Naive B cell (primary cell): ENCODE measurements at places on chromosomes 13 and 19. TPM values are rescaled to one million over a fixed set of nuclear protein-coding genes. Genes with fewer than 3 reads are reported as not detected.

DNA sequence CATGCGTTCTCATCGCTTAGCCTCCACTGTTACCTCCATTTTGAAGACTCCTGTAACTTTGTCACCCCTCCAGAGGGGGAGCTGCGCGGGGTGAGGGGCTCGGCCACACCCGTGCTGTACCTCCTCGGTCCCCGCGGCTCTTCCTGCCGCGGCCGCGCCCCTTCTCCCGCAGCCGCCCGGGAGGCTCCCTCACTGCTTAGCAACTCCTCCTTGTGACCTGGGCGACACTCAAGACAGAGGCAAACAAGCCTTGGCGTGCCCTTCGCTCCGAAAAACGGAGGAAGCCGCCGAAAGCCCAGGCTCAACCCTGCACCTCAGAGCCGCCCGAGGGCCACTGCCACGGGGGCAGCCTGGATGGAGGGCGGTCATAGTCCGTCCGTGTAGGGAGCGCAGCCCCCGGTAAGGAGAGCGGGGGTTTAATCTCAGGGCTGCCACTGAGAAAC lies 494.3 kb downstream of the FOXO1 start:
- no peak for DNase-seq
- peaks cover 10% of the 10 kb centered on the region for H3K4me1 ChIP-seq
- H3K27me3 ChIP-seq = peaks cover 32% of the 10 kb centered on the region
- H3K36me3 ChIP-seq = no peaks in the 10 kb centered on the region
- H3K27ac ChIP-seq = no peak overlapping the region
- H3K4me3 ChIP-seq = peak overlapping the region; percentile 20

DNA sequence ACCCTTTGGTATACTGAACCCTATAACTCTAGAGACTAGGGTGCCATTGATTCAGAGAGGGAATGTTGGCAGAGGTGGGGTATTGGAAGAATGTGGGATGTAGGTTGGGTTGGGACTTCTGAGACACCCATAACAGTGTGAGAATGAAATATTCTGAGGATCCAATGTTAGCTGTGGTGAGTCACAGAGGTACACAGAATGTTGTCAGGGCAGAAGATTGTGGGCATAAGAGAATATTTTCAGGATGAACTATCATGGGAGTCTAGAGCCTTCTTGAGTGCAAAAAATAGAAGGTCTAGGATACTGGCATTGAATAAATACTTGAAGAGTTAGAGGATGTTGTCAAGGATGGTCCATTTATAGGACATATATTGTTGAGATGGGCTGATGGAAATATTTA lies 9.0 kb downstream of the KLK13 start:
- no peak overlapping the region for H3K27ac ChIP-seq
- H3K4me1 ChIP-seq = no peaks in the 10 kb centered on the region
- DNase-seq = no peak
- H3K36me3 ChIP-seq = no peaks in the 10 kb centered on the region
- peaks cover 50% of the 10 kb centered on the region for H3K27me3 ChIP-seq

GRCh38 chr13:113804703-113805430 lies 45.8 kb downstream of the TMEM255B start:
- H3K27me3 ChIP-seq = peaks cover 6% of the 10 kb centered on the region
- H3K36me3 ChIP-seq = peaks cover 10% of the 10 kb centered on the region
- no peaks in the 10 kb centered on the region for H3K4me1 ChIP-seq
- no peak overlapping the region for H3K27ac ChIP-seq
- no peak overlapping the region for H3K4me3 ChIP-seq

DNA sequence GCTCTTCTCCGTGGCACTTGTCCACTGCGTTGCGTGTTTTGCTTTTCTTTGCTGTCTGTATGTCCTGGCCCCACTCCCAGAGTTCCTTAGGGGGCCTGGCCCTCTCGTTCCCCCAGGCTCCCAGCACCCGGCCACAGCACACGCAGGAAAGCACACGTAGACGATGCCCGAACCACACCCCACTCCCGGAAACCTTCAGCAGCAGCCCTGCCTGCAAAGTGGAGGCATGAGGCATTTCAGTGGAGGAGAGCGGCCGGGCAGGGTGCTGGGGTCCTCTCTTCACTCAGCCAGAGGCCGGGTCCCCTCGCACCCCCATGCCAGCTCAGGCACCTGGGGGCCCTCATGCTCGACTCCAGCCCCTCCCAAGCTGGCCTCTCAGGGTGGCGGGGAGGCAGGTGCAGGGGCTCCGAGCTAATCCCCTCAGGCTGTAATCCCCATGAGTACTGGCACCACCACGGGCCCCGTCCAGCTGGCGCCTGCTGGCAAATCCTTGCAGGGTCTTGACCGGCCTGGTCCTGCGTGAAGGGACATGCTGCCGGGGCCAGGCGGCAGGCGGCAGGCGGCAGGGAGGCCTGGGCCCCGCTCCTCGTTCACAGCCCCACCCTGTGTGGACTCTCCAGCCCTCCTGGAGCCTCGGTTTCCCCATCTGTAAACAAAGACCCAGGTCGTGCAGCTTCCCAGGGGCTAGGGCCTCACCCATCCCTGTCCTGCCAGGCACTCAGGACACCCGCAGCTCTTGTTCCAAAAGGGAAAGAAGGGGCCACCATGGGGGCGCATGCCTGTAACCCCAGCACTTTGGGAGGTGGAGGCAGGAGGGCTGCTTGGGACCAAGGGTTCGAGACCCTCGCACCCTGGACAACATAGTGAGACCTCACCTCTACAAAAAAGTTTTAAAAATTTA lies 7.0 kb downstream of the PIP5K1C start:
- no peak overlapping the region for H3K4me3 ChIP-seq
- no peak overlapping the region for H3K27ac ChIP-seq
- no peaks in the 10 kb centered on the region for H3K27me3 ChIP-seq
- no peaks in the 10 kb centered on the region for H3K36me3 ChIP-seq

The ZNF813 gene
- polyA plus RNA-seq = 6.8 TPM
